ENCODE measurements at places on chromosomes 12 and 14.

DNA sequence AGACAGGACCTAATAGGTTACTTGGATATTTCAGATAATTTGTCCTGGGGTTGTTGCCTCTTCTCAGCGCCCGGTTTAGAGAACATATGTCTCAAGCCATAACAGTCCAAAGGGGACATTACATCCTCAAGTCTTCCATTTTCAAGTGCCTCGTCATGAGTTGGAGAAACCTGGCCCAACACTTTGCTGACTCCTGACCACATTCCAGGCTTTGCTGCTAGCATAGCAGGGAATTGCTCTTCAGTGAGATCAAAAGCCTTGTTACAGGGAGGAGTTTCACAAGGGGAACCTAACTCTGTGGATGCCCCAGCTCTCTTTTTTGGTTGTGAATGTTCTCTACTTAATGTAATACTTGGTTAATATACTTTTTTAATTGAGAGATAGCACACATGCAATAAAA, 8.2 kb upstream of the MMP19 start:
- no peak for DNase-seq

- DNase-seq = peak; percentile 24
These were observed 87.8 kb upstream of the DYNC1H1 start for GRCh38 chr14:101876555-101876938.

DNA sequence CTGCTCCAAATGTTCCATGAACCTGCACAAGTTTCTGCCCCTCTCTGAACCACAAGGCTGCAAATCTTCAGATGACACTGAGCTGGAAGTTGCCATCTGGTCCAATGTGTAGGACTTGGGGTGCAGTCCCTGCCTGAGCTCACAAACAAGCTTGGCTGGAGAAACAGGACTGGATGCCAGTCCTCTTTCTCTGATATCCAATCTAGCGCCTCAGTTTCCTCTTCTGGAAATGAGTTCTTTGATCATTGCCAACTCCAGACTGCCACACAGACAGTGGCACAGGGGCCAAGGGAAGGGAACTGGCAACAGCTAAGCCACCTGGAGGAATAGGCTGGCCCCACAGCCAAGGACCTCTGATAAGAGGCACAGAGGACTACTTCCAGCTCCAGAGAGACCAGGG, 15.5 kb downstream of the CMKLR1 start:
- DNase-seq = no peak

- no peak for DNase-seq
These were observed 47.9 kb upstream of the ATF7IP start for GRCh38 chr12:14317362-14318146.

GRCh38 chr12:109475993-109476806, 900 bp downstream of the KCTD10 start:
- no peak for DNase-seq

DNA sequence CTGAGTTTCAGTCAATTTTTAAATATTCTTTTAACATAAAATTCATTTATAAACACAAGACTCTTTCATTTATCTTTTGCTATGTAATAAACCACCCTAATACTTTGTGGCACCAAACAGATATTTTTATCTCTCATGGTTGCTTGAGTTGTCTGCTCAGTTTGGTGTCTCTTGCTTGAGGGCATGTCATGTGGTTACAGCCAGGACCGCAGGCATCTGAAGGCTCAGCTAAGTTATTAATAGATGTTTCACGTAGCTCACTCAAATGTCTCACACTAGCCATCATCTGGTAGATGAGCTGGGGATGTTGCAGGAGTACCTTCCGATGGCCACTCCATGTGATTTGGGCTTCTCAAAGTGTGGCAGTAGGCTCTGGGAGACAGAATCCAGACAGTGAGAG, 597.8 kb downstream of the ETNK1 start:
- DNase-seq = no peak

DNA sequence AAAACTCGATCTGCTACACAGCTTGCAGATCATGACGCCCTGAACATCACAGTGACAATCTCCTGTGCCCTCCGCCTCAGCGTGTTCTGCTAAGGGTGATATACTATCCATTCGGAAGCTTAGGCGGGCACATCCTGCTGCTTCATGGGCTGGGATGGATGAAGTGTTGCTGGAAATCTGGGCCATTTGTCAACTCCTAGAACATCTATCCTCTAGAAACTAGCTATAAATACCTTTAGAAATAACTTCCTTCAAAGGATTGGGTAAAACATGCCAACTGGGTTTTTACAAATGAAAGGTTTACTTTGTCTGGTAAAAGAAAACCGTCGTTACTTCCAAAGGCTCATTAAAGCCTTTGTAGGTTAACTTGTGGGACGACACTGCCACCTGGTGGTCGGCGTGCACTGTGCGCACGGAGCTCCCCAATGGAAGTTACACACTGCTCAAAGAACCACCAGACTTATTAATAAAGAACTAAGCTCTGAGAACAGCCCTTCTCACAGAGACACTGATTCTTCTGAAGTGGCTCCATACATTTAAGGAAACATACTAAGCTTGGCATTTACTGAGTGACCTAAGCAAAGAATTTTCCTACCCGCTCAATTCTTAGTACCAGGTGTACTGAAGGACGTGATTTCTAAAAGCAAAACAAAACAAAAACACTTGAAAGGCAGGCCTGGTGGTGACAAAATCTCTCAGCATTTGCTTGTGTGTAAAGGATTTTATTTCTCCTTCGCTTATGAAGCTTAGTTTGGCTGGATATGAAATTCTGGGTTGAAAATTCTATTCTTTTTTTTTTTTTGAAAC, 21.6 kb upstream of the CACNA2D4 start:
- DNase-seq = peak; percentile 33

DNA sequence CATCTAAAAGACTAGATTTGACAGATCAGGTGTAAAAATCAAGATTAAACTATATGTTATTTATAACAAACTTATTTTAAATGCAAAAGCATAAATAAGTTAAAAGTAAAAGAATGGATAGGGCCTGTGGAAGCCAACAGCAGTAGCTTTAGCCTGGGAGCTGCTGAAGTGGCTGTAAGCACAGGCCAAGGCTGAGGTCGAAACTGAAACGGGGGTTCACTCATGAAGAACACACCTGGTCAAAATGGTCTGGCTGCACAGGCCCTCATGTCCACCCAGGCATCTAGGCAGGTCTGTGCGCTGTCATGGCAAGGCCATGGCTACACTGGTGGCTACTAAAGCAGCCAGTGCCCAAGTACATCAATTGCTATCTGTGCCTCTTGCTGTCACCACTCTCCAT, 23.1 kb downstream of the CATSPERB start:
- no peak for DNase-seq

DNA sequence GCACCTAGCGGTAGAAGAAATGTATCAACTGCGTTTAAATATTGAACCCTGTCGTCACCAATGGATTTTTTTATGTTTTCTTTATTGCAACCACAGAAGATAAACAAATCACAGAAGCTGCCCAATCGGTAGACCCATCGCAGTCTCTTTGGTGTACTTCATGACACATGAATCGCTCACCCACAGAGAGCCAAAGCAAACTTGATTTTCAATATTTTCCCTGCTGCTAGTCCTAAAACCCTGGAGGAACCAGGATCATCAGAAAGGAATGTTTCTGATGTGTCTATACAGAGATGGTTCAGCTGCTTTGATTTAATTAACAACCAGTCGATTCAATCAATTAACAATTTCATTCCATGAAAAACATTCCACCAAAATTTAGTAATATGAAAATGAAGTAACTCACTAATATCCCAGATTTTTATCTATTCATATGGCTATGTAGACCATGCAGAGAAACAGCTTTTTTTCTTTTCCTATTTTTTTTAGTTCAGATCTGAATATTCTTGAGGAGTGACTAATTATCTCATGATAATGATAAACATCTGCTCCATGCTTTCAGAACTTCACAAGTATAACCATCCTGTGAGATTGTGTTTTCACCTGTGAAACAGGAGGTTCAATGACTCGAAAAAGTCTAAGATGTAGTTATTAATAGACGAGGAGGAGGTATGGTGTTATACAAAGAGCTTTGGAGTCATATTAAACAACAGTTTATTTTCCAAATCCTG, 46.1 kb downstream of the DIO2 start:
- DNase-seq = no peak

DNA sequence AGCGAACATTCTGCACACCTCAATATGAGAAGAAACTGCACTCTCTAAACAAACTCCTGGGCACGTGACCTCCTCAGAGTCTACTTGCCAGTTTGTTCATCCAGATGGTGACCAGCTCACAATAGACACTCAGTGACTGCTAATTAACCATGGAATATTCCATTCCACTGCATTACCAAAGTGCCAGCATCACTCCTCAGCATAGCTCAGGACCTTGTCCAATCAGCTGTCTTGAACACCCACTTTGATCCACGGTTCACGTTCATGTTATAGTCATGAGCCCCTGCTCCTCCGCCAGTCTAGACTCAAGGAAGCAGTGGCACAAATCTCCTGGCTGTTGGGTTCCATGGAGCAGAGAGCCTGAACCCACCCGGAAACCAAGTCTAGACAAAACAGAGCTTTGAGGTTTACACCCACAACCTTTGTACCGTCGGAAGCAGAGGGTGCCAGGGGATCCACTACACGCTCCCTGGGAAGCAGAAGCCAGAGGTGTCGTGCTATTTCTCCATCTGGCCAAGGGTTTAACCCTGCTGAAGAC, 285.3 kb downstream of the ZFP36L1 start:
- DNase-seq = no peak

- no peak for DNase-seq
These were observed 48.7 kb upstream of the CNTN1 start for GRCh38 chr12:40643506-40643905.

DNA sequence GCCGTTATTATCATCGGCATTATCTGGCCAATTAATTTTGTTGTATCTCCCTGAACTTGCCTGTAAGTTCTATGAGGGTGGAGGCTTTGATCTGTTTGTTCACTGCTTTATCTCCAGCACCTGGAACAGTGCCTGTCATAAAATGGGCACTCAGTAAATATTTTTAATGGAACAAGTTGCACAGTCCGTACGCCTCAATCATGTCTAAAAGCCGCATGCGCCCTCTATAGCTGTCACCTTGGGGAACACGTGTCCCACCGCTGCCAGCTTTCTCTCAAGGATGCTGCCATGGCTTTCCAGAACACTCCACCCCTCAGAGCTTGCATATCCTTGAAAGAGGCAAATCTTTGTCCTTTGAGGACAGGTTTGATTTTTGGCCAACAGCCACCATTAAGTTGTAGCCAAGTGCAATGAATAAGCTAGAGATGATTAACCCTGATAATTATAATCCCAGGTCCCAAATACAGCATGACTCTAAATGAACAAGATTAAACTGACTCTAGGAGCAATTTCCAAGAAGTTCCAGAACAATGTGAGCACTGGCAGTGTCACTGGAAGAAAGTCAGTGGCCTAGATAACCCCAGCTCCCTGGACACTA, 55.1 kb downstream of the ERH start:
- no peak for DNase-seq

GRCh38 chr14:36852981-36853691, 191.5 kb downstream of the PAX9 start:
- DNase-seq = no peak

DNA sequence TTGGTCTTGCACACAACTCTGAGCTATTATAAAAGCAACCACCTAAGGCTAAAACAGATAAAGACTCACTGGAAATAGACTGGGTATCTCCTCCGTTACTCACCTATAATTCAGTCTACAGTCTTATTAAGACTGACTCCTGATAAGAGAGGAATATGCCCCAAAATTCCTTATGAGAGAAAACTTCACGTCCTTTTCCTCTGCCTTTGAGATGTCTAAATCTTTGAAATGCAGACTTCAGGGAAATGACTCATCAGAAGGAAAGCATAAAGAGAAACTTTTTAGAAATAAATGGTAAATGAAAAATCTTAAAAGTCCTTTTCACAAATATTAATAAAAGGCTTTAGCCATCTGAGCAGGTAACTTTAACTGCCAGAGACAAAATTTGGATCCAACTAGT, 187.5 kb upstream of the RTL1 start:
- no peak for DNase-seq

DNA sequence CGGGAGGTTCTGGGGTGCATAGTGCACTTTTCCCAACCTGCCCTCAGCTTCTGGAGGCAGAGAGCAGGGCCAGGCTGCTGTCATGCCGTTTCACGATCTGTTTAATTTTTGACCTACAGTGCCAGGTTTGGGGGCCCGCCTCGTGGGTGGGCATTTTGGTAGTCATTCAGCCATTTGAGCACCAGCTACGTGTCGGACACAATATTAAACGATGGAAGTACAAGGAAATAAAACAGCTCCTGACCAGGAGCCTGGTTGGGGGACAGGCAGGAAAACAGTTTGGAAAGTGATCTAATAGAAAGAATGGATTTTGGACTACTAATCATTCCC, 708 bp downstream of the FNTB start:
- DNase-seq = no peak

GRCh38 chr12:47488888-47489287, 216.9 kb downstream of the RPAP3 start:
- DNase-seq = no peak

- no peak for DNase-seq
These were observed 50.1 kb downstream of the KLRG1 start for GRCh38 chr12:9039397-9039977.

- no peak for DNase-seq
These were observed 285.2 kb downstream of the NAV3 start for GRCh38 chr12:78115889-78116288.

DNA sequence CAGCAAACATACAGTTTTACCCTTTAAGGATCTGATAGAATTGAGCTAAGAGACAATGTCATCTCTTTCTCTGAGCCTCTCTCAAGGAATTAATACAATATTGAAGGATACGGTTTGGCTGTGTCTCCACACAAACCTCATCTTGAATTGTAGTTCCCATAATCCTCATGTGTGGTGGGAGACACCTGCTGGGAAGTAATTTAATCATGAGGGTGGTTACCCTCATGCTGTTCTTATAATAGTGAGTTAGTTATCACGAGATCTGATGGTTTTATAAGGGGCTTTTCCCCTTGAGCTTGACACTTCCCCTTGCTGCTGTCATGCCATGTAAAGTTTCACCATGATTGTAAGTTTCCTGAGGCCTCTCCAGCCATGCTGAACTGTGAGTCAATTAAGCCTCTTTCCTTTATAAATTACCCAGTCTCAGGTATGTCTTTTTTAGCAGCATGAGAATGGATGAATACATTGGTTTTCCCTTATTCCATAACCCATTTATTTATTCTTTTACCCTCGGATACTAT, 47.6 kb downstream of the TMEM30B start:
- no peak for DNase-seq

GRCh38 chr12:111406474-111407376, 1.0 kb downstream of the SH2B3 start:
- DNase-seq = no peak
